Adrenal gland (tissue), 19 donors: ENCODE measurements at places on chromosomes 2 and 18.

- no peak for DNase-seq
Measured at GRCh38 chr2:236346366-236346765, 82.2 kb upstream of the ASB18 start.

DNA sequence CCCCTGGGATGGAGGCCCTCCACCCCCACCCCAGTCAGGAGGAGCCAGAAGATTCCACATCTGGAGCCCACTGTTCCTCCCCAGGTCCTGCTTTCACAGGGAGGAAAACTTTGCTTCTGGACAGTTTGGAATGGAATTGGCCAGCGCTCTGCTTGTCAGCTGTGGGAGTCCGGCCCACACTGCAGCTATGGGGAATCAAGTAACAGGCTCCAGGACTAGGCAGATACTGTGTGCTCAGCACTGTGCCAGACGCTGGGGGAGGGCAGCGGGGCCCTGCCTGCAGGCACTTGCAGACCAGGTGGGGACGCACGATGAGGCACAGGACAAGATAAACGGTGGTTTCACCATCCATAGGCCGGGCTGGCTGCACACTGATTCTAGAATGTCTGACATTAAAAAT lies 114.0 kb downstream of the STPG4 start:
- peak; percentile 17 for DNase-seq

DNA sequence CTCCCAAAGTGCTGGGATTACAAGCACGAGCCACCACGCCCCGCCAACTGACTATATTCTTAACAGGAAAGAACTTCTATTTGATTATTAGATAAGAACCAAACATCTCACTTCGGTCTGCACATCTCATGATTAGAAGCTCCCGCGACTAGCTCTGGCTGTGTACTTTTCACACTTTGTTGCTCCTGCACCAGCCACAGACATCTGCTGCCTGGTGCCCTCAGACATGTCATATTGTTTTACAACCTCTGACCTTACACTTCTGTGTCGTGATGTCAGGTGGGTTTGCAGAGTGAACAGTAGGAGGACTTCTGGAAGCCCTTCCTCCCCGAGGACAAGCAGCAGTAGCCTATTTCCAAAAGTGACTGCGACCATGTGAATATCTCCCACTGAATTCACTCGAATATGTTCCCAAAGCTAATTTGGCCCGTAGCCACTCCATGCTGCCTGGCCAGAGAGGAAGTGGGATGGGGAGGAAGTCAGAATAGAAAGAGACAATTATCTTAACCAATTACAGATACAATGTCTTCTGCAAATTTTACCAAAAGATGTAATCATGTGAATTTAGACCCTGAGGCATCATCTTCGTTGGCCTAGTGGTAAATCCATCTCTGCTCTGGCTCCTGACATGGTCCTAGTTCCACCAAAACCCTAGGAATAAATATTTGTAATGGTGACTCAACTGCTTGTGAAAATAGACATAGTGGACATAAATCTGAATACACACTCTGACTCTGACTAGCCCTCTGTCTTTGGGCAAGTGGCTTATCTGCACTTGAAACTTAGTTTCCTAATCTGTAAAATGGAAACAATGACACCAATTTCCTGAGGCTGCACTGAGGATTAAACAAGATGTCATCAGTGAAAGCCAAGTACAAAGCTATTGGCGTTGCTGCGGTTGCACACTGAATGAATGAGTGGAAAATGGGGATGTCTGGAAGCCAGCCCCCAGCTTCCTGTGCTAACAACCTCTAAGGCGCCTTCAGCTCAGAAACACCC lies 406.1 kb downstream of the LRATD1 start:
- no peak for DNase-seq

DNA sequence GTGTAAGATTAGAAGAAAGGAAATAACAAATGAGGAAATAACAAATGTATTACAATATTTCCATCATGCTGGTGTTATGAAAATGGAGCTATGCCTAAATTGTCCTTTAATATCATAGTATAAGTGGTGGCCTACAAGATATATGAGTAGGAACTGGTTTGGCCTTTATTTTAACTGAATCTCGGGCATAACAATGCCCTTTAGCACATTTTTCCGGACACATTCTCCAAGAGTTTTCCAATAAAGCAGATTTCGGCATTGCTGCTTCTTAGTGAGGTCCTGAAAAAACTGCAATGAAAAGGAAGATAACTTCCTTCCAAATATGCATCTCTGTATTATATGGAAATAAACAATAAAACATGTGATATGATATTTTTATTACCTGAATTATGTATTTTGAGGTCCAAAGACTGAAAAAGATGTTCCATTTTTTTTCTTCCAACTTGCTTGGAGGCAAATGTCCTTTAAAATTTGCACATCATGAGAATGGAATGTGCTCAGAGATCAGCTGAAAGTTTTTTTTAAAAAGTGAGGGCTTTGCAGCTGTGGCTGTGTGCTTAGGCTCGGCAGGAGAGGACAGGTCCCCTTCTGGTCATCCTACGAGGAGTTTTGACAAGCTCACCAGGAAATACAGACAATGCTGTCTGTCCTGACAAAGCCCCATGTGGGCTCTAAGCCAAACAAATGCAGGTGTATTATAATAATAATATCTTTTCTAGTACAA lies 132.3 kb upstream of the RND3 start:
- peak; percentile 63 for DNase-seq

GRCh38 chr2:108554528-108554927 lies 20.3 kb downstream of the LIMS1 start:
- no peak for DNase-seq

DNA sequence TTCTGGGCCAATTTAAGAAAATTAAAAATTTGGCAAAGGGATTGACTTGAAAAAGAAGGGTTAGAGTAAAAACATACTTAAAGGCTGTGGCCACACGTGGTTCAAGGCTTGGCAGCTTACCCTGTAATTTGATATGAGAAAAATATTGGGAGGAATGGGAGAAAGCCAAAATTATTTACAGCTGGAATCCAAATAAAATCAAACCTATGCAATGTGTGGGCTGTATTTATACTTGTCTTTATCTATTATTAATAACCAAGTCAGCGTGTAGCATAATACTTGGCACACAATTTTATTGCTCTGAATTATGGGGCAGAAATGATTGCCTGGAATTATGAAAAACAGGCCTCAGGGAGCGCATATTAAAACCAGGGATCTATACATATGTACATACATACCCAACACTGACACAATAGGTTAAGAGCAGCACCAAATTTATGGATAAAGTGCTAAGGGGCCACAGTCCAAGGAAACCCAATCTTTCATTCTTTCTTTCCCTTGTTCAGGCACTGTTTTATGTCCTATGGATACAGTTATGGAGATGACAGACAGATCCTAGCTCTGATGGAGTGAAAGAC lies 35.6 kb downstream of the FAM124B start:
- no peak for DNase-seq

DNA sequence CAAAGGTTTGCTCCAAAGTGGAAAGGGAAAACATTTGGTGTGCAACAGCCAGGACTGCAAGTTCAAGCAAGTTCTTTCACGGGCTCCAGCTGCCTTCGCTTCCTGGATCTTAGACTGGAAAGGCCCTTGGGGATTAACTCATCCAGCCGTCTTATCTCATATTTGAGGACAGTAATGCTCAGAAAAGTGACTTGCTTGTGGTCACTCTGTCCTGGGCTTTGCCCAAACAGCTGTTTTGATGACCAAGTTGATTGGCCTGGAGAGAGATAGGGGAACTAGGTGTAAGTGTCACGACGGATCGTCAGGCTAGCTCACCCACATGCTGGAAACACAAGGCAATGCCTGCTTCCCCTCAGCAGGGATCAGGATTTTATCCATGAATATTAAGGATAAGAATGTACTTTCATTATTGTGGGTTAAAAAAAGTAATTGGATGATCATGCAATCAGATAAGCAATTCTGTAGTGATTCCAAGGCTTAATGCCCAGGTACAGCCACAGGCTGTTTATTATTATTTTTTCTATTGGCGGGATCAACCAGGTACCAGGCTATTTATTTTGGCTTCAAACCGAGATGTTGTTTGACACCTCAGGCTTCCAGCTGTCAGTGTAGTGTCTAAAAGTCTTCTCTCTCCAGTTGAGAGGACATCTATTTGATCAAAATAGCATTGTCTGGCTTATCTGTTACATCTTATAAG lies 162.5 kb upstream of the EPAS1 start:
- peak; percentile 35 for DNase-seq

DNA sequence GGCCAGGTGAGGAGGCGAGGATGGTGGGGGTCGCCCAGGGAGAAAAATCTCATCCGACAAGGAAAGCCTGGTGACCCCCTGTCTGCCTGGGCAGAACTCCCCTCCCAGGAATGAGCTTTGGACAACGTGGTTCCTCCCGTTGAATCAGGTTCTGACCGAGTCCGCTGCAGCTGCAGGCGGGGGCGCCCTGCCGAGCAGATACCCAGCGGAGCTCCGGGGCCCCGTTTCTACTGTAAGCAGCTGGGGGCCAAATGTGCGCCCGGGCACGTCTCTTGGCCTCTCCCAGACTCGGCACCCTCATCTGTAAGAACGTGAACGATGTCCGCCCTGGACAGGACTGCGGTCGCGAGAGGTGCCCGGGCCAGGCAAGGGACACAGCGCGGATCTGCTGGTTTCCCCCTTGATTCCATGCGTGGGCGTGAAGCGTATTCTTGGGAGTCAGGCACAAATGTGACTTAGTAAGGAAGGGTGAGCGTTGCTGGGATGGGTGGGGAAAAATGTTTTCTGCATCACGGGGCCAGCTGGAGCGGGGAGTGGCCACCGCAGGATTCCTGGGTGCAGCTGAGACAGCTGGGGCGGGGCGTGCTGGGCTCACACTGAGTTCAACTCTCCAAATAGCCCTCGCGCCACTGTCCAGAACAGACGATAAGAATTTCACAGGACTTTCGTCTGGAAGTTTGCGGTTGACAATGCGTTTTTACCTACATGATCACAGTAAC lies 20.2 kb upstream of the TUBB6 start:
- DNase-seq = peak; percentile 83

GRCh38 chr2:101368376-101368775 lies 18.9 kb downstream of the CREG2 start:
- DNase-seq = no peak

GRCh38 chr2:120236316-120236715 lies 13.1 kb upstream of the TMEM185B start:
- DNase-seq = no peak

DNA sequence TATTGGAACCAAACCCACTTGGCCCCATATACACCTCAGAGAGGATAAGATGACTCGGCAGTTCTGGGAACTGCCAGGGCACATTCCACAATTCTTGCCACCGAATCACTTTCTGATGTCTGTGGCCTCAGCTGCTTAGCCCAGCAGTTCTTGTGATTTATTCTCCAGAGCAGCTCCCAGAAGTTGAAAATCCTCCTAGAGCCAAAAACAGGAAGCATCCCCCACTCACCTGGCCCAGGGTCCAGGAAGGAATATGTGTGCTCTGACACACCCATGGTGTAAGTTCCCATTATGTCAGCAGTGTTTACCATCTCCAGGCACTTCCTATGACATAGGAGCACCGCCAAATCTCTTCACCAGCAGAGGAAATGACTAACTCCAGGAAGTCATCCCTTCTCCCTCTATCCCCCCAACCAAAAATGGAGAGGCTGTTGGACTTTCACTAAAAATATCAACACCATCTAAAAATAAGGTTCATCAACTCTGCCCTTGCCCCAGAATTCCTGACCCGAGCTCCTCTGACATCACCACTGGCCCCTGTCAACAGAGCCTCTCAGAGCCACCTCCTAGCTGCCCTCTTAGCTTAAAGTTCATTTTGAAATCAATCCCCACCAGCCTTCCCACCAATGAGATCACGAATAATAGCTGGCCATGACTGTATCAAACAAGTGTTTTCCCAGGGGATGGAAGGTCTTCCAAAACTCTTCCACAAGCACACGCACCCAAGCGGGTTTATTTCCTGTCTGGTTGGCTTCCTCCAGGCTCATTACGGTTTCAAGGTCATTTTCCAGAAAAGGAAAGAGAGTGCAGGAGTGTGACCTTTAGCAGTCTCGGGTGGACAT lies 223.1 kb upstream of the PARD3B start:
- peak; percentile 5 for DNase-seq

GRCh38 chr18:43271593-43272432 lies 5.5 kb downstream of the SYT4 start:
- DNase-seq = no peak

DNA sequence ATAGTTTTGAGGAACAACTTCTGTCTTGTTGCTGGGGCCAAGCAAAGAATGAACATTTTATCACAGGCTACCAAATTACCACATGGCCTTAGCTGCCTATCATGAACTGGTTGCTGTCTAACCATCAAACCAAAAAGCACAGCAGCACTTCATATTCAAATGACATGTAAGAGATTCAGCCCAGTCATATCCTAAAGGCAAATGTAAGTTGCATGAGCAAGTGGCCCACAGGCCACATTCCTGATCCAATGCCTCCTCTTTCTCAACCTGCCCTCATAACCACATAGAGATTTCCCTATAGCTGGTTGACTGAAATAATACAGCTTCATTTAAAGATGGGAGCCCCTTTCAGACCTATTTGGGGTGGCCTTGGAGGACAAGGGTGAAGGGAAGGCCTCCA lies 572.3 kb downstream of the IRS1 start:
- no peak for DNase-seq

DNA sequence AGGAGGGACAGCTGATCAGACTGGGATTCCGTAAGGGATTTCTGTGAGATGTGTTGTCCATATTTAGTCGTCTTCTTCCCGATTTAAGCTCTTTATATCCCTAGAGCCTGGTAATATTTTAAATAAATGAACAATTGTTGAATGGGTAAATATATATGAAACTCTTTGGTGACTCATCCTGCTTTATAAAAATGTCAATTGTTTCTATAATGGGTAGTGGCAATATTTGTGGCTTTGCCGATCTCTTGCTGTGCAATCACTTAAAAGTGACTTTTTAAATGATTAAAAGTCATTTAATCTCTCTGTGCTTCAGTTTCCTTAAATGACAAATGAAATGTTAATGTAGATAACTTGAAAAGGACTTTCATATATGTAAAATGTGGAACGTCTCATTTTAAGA lies 339.2 kb downstream of the RNF144A start:
- DNase-seq = no peak

DNA sequence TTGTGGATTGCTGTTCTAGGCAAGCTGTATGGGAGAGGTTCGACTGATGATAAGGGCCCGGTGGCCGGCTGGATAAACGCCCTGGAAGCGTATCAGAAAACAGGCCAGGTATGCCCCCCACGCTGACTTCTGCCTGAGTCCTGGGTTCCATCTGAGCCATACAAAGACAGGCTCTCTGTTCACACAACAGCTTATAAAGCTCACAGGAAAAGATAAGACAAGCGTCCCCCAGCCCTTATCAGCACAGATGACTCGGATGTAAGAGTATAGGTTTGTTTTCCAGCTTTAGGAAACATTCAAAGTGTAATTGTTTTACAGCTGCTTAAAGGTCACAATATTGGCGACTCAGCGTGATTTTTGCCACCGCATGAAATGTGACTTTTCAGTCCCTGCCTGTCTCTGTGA lies 12.7 kb downstream of the CNDP2 start:
- DNase-seq = no peak

DNA sequence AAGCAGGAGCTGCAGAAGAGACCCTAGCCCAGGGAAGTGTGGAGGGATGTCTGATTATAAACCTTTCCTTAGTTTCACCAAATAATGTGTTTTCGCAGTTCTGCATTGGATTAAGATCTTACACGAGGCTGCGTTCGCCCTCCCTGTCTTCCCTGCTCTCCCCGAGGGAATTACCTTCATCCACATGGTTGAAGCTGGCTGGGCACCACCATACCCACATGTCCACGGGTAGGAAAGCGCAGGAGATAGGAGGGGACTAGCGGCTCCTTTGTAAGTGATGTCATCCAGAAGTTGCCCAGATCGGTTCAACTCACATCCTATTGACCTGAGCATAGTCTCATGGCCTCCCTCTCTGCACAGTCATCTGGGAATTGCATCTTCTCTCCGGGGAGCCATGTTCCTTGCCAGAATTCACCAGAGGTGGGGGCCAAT lies 1.1 kb downstream of the TTL start:
- DNase-seq = peak; percentile 44

GRCh38 chr18:9354256-9354655 lies 19.7 kb downstream of the TWSG1 start:
- no peak for DNase-seq
